ENCODE measurements at places on chromosomes 2 and 18.

DNA sequence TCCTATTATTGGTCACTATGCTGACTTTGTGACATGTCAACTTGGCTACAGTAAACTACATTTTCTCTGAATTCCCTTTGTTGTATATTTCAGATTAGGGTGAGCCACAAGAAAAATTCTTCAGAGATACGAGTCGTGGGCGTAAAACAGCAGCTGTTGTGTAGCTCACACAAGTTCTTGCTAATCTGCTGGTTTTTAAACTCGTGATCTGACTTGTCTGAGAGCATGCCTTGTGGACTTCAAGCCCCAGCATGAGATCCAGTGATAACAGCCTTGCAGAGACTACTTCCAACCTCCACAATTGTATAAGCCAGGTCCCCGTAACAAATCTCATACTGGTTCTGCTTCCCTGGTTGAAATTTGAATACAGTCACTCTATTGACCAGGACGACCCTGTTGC, 259.8 kb upstream of the LYPD1 start:
- DNase-seq = no peak

DNA sequence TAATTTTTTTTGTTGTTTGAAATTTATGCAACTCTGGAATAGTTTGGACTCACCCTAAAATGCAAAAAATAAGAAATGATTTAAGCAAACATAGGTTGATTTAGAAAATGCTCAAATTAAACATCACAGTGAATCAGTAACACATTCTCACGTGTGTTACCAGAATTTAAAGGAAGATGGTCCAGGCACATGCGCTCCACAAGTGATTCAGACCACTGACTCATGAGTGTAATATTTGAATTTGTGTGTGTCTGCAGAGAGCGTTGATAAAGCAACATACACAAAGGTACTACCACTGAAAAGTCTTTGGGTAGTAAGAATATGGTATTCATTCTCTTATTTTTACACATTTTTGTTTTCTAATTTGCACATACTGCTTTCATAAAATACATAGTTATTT, 7.9 kb downstream of the SS18 start:
- DNase-seq = no peak

DNA sequence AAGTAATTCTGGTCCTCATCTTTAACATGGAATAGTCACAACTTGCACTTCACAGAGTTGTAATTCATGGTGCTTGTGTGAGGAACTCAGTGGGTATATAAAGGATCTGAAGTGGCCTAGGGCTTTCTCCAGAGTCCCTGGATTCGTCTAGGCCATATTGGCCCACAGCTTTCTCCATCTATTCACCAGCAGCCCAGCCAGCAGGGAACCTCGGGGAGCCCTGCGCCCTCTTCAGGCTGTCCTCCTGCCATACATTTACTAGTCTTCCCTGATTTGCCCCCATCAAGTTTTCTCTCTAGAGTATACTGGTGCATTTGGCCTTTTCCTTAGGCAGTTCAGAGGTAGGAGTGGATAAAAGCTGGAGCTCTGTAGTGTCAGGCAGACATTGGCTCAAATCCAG, 278.3 kb downstream of the MYCN start:
- no peak for DNase-seq

DNA sequence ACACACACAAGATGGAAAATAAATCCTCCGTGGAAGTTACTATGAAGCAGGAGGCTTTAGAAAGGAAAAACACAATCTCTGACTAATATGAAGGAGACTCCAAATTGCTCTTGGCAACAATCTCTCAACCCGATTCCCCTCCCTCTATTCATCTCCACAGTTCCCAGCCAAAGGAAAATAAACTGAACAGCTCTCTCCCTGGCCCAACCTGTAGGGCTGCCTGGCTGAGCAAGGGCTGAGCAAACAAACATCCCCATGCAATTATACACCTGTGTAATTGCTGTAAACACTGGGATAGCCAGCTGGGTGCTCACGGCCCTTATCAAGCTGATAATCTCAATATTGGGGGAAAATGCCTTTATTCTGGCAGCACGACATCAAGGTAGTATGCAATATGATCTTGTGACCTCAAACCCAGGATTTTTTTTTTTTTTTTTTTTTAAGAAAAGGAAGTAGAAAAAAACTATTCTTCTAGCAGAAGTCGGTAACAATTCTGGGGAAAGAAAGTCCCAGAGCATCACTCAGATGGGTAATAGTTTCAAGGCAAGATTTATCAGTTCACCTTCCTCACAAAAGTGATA, 203.3 kb upstream of the SMAD2 start:
- DNase-seq = no peak

- no peak for DNase-seq
These were observed 216.9 kb downstream of the SH3RF3 start for GRCh38 chr2:109345653-109346480.

DNA sequence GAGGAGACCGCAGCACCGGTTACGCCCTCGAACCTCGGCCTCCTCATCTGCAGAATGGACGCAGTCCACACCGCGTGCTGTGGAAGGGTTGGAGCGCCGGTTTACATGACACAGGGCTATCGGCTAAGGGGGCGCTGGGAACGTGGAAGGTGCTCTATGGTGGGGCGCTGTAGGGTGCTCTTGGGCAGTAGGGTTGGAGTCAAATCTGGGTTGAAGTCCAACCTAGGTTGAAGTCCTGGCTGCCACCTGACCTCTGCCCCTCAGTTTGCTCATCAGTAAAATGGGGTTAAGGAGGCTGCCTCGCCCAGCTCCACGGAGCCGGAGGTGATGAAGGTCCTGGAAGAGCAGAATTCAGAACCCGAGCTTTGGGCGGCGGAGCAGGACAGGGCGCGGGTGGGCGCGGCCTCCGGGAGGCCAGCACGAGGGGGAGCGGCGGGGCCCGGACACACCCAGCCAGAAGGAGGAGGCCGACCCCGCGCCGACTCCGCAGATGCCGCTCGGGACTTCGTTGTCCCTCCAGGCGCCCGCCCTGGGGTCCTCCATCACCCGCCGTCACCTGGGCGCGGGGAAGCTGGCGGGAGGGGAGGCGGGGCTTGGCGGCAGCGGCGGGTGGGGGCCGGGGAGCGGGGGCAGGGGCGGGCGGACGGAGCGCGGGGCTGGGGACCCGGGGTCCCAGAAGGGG, 558 bp upstream of the GAREM2 start:
- DNase-seq = no peak

- DNase-seq = no peak
These were observed 371.6 kb upstream of the CHST9 start for GRCh38 chr18:27556741-27557140.

GRCh38 chr2:221518201-221518934, 53.7 kb downstream of the EPHA4 start:
- no peak for DNase-seq

DNA sequence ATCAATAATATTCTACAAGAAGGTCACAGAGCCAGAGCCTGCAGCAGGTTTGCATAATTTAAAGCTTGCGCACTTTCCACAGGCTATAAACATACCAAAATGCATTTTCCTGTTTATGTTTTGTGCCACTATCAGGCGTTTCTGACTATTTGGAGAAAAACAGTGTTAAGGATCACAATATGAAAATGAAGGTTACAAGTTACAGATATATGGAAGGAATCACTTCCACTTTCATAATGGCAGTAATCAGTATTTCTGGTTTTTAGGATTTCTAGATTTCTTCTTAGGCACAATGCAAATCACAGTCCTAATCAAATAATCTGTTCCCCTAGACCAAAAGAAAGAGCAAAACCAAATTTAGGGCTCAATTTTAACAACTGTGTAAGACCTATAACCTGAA, 279.5 kb downstream of the NBAS start:
- no peak for DNase-seq

- DNase-seq = no peak
These were observed 4.6 kb upstream of the ST6GAL2 start for GRCh38 chr2:106890606-106891005.

DNA sequence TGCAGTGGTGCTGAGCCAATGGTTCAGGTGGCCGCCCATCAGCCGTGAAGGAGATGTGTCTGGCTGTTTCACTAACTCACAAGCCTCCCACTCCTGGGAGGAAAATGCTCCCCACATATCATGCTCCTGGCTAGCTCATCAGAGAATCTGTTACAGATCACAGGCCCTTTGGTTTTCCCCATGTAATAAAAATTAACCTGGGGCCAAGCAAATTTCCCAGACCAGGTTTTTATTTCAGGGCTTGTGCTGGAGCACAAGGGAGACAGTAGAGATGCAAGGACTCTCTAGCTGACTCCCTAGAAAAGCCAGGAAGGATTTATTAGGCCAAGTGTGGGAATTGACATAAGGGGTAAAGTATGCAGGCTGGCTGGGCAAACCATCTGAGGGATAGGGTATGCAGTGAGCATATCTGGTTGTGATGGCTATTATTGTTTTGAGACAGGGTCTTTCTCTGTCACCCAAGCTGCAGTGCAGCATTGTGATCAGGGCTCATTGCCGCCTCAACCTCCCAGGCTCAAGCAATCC, 40.6 kb upstream of the CCBE1 start:
- DNase-seq = no peak

DNA sequence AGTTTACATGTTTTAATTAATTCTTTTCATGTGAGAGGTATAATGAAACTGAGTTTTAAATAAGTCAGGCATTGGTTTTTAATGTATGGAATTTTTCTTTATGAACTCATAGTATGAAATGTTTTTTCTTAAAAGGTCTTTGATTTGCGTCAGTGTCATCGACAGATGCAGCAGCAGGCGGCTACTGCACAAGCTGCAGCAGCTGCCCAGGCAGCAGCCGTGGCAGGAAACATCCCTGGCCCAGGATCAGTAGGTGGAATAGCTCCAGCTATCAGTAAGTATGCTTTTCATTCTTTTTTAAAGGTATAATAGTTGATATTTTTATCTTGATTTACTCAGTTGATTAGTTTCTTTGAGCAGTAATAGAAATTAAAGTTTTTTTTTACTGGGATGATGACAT, 46.5 kb downstream of the SMAD4 start:
- DNase-seq = no peak

GRCh38 chr2:98188351-98189046, 101.5 kb downstream of the VWA3B start:
- DNase-seq = no peak

GRCh38 chr2:181112916-181113315, 132.5 kb downstream of the UBE2E3 start:
- no peak for DNase-seq

GRCh38 chr2:218230882-218231281, 13.9 kb downstream of the ARPC2 start:
- no peak for DNase-seq

GRCh38 chr2:111975053-111975552, 76.7 kb downstream of the MERTK start:
- DNase-seq = no peak

DNA sequence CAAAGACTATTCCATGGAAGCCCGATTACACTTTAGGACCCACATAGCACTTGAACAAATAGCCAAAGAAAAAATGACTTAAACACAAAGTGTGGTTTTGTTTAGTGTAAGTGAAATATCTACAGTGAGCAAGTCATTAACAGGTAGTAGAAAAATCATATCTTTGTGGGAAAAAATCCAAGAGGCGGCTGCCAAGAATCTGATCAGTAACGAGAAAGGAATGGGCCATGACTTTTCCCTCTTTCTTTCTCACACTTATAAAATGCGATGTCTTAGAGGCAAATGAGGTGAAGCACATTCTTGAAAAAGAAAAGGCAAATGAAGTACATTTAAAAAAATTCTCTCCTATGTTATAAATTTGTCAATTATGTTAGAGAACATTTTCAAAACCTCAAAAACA, 12.9 kb upstream of the GEMIN6 start:
- no peak for DNase-seq

- no peak for DNase-seq
These were observed 1.6 kb downstream of the ST8SIA3 start for GRCh38 chr18:57353940-57354461.

DNA sequence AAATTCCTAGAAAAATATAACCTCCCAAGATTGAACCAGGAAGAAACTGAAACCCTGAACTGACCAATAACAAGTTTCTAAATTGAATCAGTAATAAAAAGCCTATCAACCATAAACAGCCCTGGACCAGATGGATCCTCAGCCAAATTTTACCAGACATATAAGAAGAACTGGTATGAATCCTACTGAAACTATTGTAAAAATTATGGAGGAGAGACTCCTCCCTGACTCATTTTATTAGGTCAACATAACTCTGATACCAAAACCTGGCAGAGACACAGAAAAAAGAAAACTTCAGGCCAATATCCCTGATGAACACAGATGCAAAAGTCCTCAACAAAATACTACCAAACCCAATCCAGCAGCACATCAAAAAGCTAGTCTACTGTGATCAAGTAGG, 11.3 kb downstream of the NT5C1B start:
- DNase-seq = no peak

GRCh38 chr2:241389697-241390096, 33.6 kb downstream of the FARP2 start:
- no peak for DNase-seq

DNA sequence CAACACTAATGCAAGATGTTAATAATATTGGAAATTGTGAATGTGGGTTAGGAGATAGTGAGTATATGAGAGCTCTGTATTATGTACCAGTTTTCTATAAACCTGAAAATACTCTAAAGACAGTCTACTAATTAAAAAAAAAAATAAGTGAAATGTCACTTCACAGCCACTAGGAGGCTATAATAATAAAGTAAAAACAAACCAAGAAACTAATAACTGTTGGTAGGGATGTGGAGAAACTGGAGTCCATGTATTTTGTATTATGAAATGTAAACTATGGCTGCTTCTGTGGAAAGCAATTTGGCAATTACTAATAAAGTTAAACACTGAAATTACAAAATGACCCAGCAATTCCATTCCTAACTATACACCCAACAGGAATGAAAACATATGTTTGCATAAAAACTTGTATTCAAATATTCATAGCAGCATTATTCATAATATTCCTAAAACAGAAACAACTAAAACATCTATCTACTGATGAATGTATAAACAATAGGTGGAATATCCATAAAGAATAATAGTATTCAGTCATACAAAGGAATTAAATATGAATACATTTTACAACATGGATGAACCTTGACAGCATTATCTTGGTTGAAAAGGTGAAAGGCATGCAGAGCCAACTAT, 36.2 kb downstream of the CCDC178 start:
- DNase-seq = no peak

DNA sequence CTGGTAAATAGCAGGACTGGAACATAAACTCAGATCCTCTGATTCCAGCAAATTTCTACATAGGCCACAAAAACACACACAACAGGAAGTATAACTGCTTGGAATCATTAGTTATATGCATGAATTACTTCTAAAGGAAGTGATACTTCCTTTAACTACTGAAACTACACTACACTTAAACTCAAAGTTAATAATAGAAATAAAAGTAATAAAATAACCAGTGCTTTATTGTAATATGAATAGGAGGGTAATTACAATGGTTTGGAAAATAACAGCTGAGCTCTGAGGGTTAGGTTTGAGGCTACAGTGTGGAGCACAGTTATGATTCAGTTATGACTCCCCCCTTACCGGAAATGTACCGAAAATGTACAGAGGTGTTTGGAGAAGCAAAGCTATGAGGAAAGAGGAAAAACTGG, 18.5 kb upstream of the POLI start:
- no peak for DNase-seq

DNA sequence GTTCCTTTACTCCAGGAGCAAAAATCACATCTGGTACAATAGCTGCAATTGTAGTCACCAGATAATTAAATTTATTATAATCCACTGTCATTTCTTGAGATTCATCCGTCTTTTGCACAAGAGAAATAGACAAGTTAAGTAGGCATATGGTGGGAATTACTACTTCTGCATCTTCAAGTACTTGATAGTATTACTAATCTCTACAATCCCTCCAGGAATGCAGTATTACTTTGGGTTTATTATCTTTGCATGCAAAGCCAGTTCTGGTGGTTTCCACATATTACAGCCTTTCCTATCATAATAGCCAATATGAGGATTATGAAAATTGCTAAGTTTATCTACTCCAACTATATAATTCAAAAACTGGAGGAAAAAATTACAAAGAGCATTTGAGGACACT, 254.1 kb downstream of the IKZF2 start:
- DNase-seq = no peak

GRCh38 chr2:33019796-33020195, 73.0 kb downstream of the LTBP1 start:
- no peak for DNase-seq
